ENCODE measurements at places on chromosomes 2 and 18. TPM values are rescaled to one million over a fixed set of nuclear protein-coding genes. Genes with fewer than 3 reads are reported as not detected.

KCNE4 gene
- 3.5 TPM for total RNA-seq

GRCh38 chr2:236395067-236395466 lies 130.9 kb upstream of the ASB18 start:
- DNase-seq: peak; percentile 60
- H3K4me1 ChIP-seq: no peaks in the 10 kb centered on the region
- no peak overlapping the region for H3K4me3 ChIP-seq
- peaks cover 7% of the 10 kb centered on the region for H3K27me3 ChIP-seq
- no peak overlapping the region for H3K27ac ChIP-seq

B3GNT7 gene
- total RNA-seq: 1.5 TPM

- H3K36me3 ChIP-seq: no peaks in the 10 kb centered on the region
- H3K27ac ChIP-seq: no peak overlapping the region
- H3K4me3 ChIP-seq: no peak overlapping the region
- DNase-seq: no peak
- peaks cover 17% of the 10 kb centered on the region for H3K27me3 ChIP-seq
Measured at GRCh38 chr18:46385124-46385523, 271.9 kb downstream of the LOXHD1 start.

- H3K4me1 ChIP-seq: peaks cover 55% of the 10 kb centered on the region
- peaks cover 8% of the 10 kb centered on the region for H3K36me3 ChIP-seq
- H3K27ac ChIP-seq: peak overlapping the region; percentile 32
- H3K27me3 ChIP-seq: no peaks in the 10 kb centered on the region
- no peak overlapping the region for H3K4me3 ChIP-seq
Measured at GRCh38 chr18:45015788-45016128, 335.1 kb downstream of the SETBP1 start.

CNTNAP5 gene
- not detected for total RNA-seq

DNA sequence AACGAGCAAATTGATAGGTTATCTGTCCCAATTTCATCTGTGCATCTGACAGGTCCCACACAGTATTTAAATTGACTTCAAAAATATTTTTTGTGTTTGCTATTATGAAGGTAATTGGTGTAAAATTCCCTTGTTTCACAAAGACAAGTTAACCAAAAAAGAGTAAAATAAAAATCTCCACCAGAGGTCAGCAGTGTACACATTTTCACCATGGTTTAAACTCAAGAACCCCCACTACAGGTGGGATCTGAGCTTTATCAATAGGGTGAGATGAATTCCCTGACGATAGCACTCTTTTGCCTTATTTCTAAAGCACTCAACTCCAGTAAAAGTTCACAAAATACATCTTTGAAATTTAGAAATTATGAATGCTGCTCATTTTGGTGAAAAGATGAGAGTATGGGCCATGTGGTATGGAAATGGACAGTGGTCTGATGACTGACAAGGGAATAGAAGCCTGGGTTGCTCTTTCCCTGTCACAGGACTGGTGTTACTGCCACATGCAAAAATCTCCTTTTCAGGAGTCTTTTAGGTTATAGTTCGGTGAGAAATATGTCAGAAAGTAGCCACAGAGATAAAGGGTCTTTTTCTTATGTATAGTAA lies 68.0 kb downstream of the SERPINB8 start:
- no peak overlapping the region for H3K4me3 ChIP-seq
- H3K36me3 ChIP-seq: no peaks in the 10 kb centered on the region
- no peaks in the 10 kb centered on the region for H3K4me1 ChIP-seq
- no peak for DNase-seq
- no peak overlapping the region for H3K27ac ChIP-seq

- H3K4me3 ChIP-seq: no peak overlapping the region
- no peaks in the 10 kb centered on the region for H3K36me3 ChIP-seq
- no peak for DNase-seq
- H3K4me1 ChIP-seq: no peaks in the 10 kb centered on the region
- H3K27me3 ChIP-seq: peaks cover 20% of the 10 kb centered on the region
Measured at GRCh38 chr18:5275872-5276271, 19.7 kb downstream of the ZBTB14 start.

DNA sequence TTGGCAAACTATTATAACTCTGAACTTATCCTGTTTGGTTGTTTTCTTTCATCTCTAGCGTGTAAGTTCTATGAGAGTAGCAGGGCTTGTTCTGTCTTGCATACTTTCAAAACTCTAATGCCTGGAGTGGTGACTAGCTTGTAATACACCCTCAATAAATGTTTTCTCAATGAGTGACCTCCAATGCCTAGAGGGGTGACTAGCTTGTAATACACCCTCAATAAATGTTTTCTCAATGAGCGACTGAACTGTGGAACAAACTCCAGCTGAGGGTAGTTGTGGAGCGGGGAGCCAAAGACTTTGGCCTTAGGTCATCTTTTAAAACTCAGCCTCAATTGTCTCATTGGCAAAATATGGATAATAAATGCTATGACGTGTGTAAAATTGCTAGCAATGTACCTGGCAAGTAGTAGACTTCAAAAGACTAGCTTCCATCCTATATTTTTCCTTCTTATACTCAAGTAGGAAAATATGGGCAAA lies 1.8 kb downstream of the GPD2 start:
- no peaks in the 10 kb centered on the region for H3K36me3 ChIP-seq
- H3K27me3 ChIP-seq: no peaks in the 10 kb centered on the region
- DNase-seq: no peak
- H3K4me3 ChIP-seq: peak overlapping the region; percentile 92

DNA sequence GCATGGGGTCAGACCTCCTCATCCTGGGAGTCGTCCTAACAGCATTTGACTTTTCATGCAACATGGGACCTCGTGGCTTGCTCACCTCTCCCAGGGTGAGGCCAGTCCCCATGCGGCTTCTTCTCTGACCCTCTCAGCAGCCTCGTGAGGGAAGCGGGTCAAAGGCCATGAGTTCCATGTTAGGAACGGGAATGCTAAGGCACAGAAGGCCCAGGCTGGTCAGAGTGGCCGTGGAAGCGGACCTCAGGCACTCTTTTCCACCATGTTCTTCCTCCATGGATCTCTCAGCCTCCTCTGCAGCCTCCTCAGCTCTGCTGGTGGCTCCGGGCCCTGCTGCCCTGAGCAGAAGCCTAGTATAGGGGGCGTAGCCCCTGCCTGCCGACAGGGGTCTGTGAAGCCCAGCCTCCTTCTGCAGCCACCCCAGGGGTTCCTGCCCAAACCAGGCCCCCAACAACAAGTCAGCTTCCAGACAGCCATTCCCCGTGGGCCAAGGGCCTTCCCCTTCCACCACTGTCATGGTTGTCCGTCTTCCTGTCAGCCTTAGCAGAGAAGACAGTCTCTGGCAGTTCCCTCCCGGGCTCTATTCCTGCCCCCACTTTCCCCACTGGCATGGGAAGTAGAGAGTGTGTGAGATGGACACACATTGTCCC lies 60.0 kb upstream of the OTOF start:
- H3K4me3 ChIP-seq: no peak overlapping the region
- no peaks in the 10 kb centered on the region for H3K36me3 ChIP-seq
- no peak overlapping the region for H3K27ac ChIP-seq
- no peaks in the 10 kb centered on the region for H3K4me1 ChIP-seq

SMAD4 gene
- 132 TPM for total RNA-seq

DNA sequence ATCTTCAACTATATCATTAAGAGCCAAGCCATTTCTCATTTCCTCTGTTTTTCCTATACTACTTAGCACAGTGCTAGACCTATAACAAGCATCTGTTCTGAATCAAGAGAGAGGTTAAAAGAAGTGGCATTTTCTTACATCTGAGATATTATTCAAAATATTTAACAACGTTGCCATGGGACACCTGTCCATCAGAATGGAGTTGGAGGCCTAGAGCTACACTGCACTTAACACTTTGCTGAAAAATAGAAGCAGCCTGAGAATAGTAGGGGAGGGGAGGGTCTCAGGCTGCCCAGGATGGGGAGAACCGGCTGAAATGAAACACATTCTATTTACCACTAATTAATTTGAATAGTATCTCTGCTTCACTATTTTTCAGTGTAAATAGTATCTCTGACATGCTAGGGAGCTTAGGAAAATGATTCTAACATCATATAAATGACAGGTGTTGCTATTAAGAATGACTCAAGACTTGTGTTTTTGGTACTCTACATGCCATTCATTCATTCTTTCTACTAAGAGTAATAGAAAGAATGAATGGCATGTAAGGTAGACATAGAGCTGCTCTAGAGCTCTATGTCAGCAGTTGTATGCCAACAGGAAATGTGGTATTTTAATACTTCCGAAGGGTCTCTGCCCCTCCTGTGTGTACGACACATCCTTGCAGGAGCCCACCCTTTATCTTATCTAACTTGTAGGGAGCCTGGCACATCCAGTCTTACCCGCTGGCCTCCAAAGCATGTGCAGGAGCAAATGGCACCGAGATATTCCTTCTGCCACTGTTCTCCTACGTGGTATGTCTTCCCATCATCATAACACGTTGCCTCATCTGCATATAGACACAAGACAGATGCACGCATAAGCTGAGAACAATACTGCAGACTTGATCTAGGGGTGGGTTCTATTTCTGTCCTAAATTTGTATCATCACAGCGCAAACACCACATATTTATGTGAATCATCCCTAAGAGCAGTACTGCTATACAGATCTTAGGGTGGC lies 52.6 kb downstream of the ATIC start:
- H3K27ac ChIP-seq: peak overlapping the region; percentile 85
- H3K4me3 ChIP-seq: no peak overlapping the region
- peaks cover 93% of the 10 kb centered on the region for H3K36me3 ChIP-seq

TSGA10 gene
- 3.1 TPM for total RNA-seq

CNGA3 gene
- total RNA-seq: not detected

DNA sequence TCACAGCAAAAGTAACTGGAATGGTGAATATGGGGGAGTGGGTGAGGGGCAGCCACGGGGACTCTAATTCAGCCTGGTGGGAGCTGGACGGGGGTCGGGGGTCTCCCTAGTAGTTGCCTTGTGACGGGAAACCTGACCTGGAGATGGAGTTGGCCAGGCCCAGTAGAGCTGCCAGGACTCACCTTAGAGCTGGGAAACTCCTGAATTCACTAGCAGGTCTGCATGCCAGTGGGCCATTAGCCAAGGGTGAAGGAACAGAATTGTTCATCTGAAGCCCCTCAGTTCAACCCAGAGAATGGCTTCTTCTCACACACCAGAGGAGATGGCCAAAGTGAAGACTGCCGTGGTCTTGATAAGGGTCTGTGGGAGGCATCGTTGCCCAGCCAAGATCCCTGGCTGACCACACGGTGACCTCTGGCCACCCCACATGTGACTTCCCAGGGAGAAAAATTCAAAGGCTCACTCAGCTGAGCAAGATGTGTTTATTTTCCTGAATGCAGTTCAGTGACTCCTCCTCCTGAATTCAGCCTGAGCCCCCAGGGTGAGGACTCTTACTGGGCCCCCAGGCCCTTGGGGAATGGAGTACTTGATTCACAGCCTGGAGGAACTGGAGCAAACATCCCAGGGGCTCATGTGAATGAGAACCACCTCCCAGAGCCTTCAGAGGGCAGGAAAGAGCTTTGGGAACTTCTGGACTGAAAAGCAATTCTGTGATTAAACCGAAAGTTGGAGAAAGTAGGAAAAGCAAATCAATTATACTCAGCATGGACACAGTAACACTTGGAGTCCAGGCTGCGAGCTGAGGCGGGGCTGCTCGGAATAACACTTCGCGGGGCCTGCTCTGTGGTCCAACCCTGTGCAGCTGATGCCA lies 25.2 kb downstream of the MOCOS start:
- H3K27ac ChIP-seq: peak overlapping the region; percentile 61
- H3K4me3 ChIP-seq: no peak overlapping the region
- H3K27me3 ChIP-seq: no peaks in the 10 kb centered on the region
- DNase-seq: peak; percentile 59
- peaks cover 15% of the 10 kb centered on the region for H3K4me1 ChIP-seq
- peaks cover 21% of the 10 kb centered on the region for H3K36me3 ChIP-seq

IL36RN gene
- total RNA-seq: not detected

TYMS gene
- total RNA-seq: 35.7 TPM

DNA sequence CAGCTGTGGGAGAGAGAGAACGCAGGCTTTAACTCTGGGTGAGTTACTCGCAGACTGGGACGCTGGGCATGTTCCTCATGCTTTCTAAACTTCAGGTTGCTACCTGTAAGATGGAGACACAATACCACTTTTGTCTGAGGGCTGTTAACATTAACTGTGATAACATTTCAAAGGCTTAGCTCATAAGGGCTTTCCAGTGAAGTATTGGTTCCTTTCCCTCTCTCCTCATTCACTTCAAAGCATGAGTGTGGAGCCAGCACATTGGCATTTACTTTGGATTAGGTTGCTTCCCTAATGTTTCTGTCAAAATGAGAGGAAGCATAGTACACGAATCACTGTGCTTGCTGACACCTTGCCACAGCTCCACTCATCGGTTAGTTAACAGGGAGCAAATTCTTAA lies 30.2 kb downstream of the INSIG2 start:
- no peaks in the 10 kb centered on the region for H3K4me1 ChIP-seq
- no peak overlapping the region for H3K27ac ChIP-seq
- H3K27me3 ChIP-seq: no peaks in the 10 kb centered on the region
- no peaks in the 10 kb centered on the region for H3K36me3 ChIP-seq
- no peak for DNase-seq

DNA sequence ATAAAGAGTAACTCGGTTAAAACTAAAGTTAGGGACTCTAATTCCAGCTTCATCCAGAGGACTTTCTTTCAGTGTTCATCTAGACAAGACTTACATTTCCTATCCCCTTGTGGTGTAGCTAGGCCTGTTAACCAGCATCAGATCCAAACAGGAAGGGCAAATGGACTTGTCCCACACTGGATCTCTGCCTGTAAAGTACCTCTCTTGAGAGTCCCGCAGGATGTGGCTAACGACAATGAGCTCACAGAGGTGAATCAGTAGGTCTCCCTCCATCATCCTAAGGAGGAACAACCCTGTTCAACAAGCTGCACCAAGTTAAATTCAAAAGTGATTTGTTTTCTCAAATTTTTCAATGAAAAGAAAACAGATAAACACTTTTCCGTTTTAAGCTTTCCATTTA lies 412.3 kb upstream of the RGPD4 start:
- no peaks in the 10 kb centered on the region for H3K27me3 ChIP-seq
- H3K36me3 ChIP-seq: no peaks in the 10 kb centered on the region
- no peak overlapping the region for H3K4me3 ChIP-seq
- DNase-seq: no peak
- peaks cover 42% of the 10 kb centered on the region for H3K4me1 ChIP-seq

DNA sequence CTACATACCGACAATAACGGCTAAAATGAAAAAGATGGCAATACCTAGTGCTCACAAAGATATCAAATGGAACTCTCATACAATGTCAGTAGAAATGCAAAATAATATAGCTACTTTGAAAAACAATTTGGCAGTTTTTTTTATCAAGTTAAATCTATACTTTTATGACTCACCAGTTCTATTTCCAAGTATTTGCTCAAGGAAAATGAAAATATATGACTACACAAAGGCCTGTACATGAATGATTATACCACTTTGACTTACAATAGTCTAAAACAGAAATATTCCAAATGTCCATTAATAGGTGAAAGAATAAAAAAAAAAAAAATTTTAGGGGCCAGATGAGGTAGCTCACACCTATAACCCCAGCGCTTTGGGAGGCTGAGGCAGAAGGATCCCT lies 219.8 kb downstream of the ZRANB3 start:
- no peaks in the 10 kb centered on the region for H3K27me3 ChIP-seq
- H3K27ac ChIP-seq: no peak overlapping the region
- peaks cover 4% of the 10 kb centered on the region for H3K36me3 ChIP-seq
- no peaks in the 10 kb centered on the region for H3K4me1 ChIP-seq

GRCh38 chr18:60389314-60389713 lies 16.7 kb upstream of the MC4R start:
- no peaks in the 10 kb centered on the region for H3K36me3 ChIP-seq
- H3K4me3 ChIP-seq: no peak overlapping the region
- DNase-seq: no peak
- no peak overlapping the region for H3K27ac ChIP-seq
- H3K27me3 ChIP-seq: peaks cover 36% of the 10 kb centered on the region
